ENCODE measurements at places on chromosomes 2 and 18.

GRCh38 chr18:9901377-9901776 is 12.4 kb upstream of the VAPA start:
- no peak for DNase-seq

DNA sequence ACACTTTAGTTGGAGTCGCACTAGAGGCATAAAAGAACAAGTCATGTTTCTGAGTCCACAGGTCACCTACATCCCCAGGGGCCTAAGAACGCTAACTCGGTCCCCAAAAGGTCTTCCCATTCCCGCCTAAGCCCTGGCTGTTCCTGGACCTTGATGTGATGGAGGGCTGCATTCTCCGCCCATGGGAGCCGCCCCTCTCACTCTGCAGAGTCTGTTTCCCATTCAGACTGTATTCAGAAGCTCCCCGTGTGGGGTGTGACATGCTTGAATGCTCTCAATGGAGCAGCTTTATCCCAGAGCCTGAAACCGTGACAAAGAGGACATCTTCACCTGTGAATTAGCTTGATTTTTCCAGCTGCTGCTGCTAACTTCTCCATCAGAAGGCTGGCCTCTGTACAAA is 319.0 kb upstream of the KLHL29 start:
- DNase-seq: no peak

GRCh38 chr2:57906152-57906732 is 140.4 kb upstream of the VRK2 start:
- no peak for DNase-seq

DNA sequence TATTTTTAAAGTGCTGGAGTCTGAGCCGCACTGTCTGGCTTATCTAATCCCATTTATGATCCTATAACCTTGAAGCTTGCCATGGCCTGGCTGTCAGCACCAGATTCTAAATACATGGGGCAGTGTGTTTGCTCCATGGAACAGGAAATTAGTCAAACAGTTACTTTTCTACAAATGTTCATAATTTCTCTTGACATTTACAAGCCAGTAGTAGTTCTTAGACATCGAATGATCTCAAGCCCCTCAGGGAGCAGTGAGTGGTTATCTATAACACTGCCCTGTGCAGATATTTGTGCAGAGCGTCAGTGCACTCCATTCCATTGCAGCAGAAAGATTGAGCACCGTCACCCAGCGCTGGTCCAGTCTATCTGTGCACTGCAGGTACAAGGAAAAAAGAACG is 205.2 kb downstream of the AGPS start:
- DNase-seq: no peak

GRCh38 chr18:12946549-12947284 is 1.1 kb upstream of the SEH1L start:
- DNase-seq: no peak

- no peak for DNase-seq
Observed at GRCh38 chr18:21242780-21243401, 859 bp downstream of the GREB1L start.

- no peak for DNase-seq
Observed at GRCh38 chr18:23229472-23229871, 94.2 kb downstream of the CABLES1 start.

- no peak for DNase-seq
Observed at GRCh38 chr2:2321200-2321540, 9.9 kb downstream of the MYT1L start.

DNA sequence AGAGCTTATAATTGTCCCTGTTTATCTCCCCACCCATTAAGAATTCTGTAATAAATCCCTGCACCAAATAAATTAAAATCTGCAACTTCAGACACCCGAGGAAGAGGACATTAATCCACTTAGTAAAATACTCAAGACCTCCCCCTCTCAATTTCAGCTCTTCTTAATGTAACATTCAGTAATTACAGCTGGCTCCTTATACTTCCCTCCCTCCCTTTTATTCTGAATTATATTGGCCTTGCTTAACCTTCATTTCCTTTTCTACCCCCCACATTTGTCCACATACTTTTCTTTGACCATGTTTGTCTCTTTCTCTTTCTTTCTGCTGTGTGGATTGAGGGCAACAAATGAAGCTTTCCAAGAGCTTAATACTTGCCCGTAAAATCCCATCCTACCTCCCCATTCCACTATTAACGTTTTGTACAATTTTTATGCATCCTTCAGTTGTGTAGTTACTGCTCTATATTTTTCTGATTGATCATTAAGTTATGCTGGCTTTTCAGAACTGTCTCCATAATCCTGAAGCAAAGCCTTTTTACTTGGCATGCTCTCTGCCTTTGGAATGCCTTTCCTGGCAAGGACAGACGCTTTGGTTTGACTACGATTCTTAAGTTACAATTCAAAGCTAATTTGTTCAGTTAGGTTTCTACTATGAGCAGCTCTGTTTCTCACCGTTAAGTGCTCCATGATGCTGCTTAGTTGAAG is 580.1 kb downstream of the ZEB2 start:
- DNase-seq: no peak

GRCh38 chr2:85523903-85524335 is 15.0 kb upstream of the MAT2A start:
- DNase-seq: no peak

- no peak for DNase-seq
Observed at GRCh38 chr18:286515-287310, 18.9 kb upstream of the THOC1 start.

DNA sequence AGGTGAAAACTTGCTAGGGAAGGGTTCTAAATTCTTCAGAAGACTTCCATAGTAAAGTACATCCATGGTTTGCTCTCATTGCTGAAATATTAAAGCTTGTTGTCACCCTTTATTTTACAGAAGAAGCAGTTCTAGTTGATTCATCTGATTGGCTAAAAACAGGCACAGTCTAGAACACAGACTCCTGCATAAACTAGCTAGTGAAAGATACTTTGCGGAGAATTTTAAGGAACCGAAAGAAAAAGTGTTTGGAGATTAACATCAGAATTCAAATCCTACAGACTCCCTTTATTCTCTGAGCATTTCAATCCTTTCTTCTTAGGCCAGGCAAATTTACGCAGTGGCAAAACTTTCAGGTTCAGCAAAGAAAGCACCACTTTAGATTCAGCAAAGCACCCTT is 1076.5 kb upstream of the ZEB2 start:
- DNase-seq: no peak

- DNase-seq: no peak
Observed at GRCh38 chr2:220696280-220696669, 875.8 kb downstream of the EPHA4 start.

DNA sequence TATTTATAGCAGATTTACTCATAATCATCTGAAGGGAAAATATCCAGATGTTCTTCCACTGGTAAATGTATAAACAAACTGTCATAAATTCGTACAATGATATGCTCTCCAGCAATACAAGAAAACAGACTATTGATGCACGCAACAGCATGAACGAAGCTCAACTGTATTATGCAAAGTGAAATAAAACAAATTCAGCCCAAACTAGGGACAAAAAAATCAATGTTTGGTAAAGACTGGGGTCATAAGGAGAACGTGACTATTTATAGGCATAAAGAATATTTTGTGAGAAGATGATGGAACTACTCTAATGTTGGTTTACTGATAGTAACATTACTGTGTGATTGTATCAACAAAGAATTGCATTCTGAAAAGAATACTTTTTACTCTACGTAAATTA is 1276.7 kb upstream of the DDX18 start:
- DNase-seq: no peak

- no peak for DNase-seq
Observed at GRCh38 chr2:3445891-3446290, 66.4 kb downstream of the TRAPPC12 start.

DNA sequence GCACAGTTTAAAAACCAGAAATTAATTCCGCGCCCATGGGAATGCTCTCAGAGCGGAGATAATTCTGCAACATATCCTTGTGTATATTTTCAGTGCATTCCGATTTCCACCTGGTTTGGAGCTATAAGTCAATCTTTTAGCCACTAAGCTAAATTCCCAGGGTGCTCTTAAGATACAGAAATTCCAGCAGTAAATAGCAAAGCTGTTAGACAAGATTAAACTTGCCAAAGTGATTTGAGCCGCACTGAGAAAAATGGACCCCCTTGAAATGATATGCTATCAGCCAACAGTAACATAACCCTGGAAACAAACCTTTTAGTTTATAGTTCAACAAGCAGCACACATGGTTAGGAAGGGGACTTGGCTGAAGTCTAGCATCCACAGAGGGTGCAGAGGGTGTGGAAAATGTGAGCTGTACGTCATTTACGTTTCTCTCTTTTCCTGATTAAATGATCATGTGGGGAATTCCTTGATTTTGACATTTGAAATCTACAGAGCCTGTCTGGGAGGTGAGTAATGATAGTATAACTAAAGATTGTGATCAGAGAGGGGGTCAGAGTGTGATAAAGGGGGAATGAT is 99.8 kb upstream of the COPS8 start:
- DNase-seq: no peak

- no peak for DNase-seq
Observed at GRCh38 chr18:8631265-8631664, 22.0 kb downstream of the RAB12 start.

DNA sequence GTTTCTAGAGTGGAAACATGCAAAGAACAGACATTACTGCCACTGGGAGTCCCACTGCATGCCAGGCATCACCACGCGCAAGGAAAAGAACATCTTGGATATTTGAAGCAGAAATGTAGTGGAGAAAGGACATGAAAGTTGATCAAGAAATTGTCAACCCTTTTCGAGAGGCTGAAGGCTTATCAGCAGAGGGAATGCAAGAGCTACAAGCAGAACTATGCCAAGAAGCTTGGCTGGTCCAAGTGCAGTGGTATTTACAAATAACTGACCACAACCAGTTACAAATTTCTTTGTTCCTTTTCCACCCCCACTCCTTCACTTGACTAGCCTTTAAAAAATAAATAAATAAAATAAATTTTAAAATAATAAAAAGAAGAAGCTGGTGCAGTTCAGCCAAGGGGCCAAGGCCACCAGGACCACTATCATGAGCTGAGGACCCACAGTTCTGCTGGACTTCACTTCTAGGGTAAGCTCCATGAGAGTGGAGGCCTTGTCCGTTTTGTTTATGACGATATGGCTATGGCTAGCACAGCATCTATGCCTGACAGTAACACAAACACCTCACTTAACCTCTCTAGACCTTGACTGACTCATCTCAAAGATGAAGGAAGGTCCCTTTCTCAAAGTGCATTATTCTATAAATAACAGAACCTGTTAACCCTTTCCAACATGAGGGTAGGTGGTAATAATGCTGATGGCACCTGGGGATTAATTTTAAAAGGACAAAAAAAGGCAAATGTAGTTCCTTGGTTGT is 20.9 kb downstream of the MARCHF4 start:
- DNase-seq: no peak

GRCh38 chr2:102504833-102505232 is 31.8 kb downstream of the SLC9A4 start:
- DNase-seq: no peak

GRCh38 chr2:143397884-143398614 is 268.8 kb downstream of the ARHGAP15 start:
- no peak for DNase-seq

- no peak for DNase-seq
Observed at GRCh38 chr2:4533806-4534205, 830.4 kb downstream of the DCDC2C start.

- DNase-seq: no peak
Observed at GRCh38 chr2:59182249-59182648, 941.1 kb upstream of the FANCL start.

- DNase-seq: no peak
Observed at GRCh38 chr2:402206-402605, 114.3 kb upstream of the ALKAL2 start.

GRCh38 chr2:231058761-231059550 is 2.3 kb downstream of the PSMD1 start:
- DNase-seq: no peak

GRCh38 chr18:8254654-8255053 is 354.6 kb upstream of the RAB12 start:
- no peak for DNase-seq

DNA sequence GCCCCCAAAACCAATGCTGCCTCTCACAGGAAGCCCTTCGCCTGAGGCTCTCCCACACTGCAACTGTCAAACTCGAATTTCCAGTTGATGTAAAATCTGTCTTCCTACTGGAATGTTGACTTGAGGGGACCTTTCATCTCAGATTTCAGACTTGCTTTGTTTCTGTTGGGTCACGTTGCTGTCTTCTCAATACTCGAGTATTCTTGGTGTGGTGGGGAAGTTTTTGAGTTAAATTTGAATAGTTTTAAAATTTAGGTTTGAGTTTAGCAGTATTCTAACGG is 50.8 kb downstream of the AGAP1 start:
- no peak for DNase-seq

DNA sequence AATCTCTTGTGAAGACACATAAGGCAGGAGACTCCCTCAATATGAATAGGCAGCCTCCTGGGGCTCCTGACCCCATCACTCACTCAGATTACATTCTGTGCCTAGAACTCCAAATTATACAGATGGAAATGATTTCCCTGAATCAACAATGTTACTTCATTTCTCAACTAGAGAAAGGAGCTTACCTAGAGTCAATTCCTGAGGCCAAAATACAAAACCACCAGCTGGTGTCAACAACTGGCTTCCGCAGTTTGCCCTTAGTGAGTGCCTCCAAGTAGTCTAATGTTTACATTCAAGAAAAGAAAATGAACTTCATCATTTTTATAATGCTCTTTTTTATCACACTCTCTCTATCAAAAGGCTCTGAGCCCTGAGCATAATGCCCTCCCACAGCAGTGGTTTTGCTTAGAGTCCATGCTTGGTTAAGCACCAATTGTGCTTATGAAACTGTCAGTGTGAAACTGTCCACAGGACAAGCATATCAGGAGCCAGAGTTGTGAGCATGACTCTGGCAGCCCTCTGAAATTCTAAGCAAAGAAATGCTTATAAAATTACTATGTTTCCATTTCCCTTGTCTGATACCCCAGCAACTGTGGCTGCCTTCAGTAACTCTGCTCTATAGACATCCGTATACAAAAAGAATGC is 305.7 kb upstream of the PKDCC start:
- no peak for DNase-seq

DNA sequence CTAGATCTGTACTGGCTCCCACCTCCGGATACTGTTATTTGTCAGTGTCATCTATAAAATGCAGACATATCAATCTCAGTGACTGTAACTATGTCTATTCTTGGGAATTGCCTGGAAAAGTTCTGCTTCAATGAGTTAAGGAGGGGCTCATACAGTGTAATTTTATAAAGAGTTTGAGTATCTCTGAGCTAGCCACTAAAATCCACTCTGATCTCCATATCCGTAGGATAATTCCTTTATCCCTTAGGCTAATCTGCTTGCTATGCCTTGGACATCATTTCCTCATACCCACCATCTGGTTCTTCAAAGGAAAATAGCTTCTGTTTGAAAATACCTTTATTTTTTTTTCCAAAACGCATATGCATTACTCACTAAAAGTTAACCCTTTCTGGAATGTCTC is 863.2 kb downstream of the SUCLG1 start:
- no peak for DNase-seq

GRCh38 chr18:75132931-75133525 is 75.9 kb downstream of the PTGR3 start:
- DNase-seq: no peak

GRCh38 chr2:104249629-104250028 is 604.3 kb upstream of the POU3F3 start:
- DNase-seq: no peak
